ENCODE measurements at places on chromosomes 2 and 18. TPM values are rescaled to one million over a fixed set of nuclear protein-coding genes. Genes with fewer than 3 reads are reported as not detected.

DNA sequence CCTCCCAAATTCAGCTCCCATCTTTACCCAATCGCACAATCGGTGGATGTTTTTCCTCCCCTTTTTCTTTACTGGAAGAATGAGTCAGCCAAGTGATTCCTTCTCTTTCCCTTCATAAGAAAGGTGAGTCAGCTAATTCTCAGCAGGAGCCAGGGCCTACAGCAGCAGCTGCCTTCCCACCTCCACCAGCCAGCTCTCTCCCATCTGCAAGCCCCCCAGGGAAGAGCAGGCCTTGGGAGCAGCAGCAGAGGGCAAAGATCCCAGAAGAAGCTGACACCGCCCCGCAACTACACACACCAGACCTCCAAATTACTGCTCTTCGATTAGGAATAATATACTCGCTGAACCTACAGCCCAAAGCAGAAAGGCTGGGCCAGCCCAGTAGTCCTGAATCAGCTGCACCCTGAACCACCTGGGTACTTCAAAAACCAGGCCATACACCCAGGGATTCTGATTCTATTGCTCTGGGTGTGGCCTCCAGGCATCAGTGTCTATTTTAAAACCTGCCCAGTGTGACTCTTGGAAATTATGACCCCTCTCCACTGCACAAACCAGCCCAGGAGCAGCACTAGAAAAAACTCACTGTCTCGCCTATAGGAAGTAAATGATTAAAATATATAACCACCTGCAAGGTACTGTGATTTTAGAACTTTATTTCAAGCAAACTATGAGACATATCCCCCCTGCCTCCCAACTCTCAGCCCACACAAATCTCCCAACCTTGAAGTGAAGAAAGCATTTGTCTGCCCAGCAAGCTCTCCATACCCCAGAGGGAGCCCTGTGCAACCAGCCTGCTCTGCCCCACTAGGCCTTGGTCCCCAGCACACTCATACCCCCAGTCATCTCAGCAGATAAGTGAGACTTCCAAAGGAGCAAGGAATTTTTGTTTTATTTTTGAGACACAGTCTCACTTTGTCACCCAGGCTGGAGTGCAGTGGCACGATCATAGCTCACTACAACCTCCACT is 7.3 kb downstream of the SFXN5 start:
- DNase-seq, result peak; percentile 87

DNA sequence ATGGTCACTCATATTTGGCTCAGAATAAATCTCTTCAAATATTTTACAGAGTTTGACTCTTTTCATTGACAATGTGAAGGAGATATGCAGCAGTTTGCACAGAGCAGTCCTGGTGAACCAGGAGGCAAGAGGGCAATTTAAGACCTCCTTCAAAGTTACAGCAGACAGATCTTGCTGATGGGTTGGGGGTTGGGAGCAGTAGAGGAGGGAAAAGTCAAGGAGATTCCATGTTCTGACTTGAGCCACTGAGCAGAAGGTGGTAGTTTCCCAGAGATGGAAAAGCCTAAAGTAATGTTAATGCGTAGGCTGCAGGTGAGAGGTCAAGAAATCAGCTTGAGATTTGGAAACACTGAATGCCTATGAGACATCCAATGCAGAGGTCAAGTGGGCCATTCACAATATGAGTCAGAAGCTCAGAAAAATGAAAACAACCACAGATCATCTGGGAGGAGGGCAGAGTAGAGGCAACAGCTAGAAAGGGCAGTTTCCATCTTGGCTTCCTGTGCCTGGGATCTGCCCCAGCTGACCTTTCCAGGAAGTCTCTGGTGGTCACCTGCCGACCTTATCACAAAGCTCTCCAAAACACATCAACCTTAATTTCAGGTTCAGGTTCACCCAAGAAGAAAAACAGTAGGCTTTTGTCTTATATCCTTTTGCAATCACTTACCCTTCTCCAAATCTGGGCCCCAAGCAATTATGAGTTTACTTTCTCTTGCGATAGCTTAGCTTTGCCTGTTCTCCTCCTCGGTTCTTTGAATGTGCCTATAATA is 197.5 kb upstream of the ARL4C start:
- peak; percentile 86 for DNase-seq

- DNase-seq, result peak; percentile 70
Observed at GRCh38 chr2:223762853-223763252, 74.5 kb downstream of the AP1S3 start.

- no peak for DNase-seq
Observed at GRCh38 chr2:219167997-219168396, 1.8 kb downstream of the SLC23A3 start.

DNA sequence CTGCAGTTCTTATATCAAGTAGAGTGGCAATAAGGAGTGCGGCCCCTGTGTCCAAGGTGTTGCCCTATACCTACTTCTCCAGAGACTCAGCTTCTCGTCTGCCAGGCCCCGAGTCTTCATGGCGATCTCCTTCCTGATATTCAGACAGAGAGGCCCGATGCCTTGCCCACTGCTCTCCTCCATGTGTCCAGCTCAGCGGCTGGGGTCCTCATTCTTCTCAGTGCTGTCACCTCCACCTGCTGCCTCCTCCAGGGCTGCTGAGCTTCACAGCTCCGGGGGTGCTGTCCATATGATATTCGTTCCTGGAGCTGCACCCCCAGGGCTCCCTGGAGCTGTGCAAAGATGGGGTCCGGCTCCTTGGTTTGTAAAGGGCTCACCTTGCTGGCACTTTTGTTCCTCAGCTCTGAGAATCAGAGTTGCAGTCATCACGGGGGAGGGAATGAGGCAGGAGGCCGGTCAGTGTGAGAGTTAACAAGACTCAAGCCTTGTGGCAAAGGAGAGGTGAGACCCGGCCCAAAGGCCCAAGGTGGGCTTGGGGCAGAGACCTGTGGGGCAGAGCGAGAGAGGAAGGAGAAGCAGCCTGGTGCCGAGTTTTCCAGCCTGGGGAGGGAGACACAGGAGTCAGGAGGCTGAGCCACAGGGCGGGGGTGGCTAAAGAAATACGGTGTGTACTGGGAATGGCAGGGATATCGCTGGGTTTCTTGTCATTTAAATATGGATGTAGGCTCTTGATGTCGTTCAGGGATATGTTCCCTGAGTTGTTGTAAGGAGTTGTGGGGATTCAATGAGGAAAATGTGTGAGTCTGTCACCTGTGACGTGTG is 120.6 kb downstream of the CTIF start:
- no peak for DNase-seq

DNA sequence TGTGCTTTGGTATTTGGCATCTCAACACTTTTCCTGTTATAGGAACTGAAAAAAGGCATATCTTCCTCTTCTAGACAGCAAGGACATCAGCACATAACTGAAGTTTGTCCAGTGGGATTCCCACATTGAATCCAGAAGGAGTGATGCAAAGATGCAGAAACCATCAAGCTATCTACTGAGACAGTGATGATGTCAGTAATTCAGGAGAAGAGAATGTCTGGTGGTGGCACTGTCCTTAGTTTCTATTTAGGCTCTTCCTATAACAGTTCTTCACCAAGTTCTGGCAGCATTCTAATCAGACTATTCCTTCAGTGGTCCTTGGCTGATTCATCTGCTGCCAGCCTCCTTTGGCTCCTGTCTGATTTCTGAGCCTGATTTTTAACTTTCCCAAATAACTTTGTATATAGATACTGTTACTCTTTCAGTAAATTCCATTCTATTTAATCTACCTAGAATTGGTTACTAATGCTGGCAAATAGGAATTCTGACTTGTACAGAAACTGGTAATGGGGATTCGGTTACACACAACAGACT is 56.6 kb upstream of the AGPS start:
- DNase-seq, result peak; percentile 46

DNA sequence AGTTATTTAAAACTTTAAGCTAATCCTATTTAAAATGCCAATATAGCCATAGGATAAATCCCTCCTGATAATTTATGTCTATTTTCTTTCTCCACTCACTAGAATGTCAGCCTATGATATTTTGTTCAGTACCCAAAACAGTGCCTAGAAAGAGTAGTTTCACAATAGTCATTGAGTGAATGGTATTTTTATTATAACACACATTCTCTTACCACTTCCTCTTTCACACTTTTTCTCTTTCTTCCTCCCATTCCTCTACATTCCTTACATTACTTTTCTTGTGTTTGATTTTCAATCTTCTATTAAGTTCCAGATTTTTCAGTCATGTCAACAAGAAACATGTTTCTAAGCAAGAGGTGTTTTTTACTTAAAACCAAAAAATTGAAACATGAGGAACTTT is 327.6 kb upstream of the UBE2E3 start:
- DNase-seq, result no peak

DNA sequence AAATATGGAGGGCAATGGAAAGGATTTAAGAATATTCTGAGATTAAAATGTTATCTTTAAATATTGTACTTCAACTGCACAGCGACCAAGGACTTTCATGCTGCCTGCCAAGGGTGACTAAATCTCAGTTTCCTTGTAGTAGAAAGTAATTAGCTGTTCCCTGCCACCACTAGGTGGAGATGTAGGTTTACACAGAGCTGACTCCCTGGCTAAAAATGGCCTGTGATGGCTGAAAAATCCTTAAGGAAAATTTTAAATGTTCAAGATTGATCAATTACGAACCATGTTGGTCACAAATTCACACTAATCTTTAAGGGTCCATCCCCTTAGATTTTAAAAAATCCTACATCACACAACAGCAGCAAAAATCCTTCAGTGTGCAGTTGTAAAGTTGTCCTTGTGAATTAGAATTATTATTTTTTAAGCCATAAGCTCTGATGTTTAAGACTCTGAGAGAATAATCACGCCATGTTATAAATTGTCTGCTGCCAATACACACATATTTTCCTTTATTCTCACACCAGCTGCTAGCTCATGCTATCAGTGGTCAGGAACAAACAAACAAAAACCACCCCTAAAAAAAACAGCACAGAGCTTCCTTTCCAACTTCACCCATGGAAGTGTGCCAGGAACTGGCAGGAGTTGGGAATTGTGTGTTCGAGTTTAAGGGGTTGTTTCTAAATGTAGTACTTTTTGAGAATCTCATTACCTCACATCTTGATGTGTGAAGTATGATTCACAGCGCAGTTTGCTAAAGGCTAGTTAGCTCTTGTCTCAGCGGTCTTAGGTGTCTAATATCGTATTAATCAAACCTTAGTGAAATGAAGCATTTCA is 399.8 kb downstream of the TMEM182 start:
- peak; percentile 39 for DNase-seq

DNA sequence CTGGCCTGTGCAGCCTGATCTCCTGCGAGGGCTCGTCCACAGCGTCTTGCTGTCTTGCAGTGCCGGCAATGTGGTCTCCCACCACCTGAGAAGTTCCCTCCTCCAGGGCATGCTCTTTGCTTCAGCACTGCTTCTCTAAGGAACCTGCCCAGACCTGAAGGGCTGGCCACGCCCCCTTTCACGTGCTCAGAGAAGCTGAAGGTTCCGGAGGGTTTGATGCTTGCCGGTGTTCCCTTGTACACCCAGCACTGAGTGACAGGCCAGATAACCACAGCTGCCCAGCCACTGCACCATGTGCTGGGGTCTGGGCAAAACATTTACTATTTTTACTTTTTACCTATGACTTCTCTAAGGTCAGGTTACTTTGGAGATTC is 1.7 kb upstream of the POLR2D start:
- no peak for DNase-seq

- no peak for DNase-seq
Observed at GRCh38 chr2:3059141-3059925, 318.3 kb downstream of the EIPR1 start.

DNA sequence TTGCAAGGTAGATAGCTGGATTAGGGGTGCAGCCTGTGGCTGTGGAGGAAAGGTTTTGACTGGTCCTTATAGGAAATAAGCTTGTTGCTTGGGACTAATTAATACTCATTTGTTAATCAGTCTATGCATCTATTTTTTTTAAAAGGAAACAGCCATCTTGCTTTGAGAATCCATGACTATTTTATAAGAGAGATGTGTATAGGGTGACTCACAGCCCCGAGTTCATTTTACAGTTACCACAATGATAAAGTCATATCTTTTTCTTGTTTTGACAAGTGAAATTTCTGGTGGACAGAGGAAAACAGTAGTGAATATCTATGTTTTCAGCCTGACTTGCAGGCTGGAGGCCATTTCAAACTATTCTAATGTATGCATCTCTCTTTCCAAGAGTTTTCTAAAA is 193.5 kb upstream of the CCDC68 start:
- DNase-seq, result peak; percentile 69

- no peak for DNase-seq
Observed at GRCh38 chr18:9426753-9427152, 48.6 kb upstream of the RALBP1 start.

- no peak for DNase-seq
Observed at GRCh38 chr2:26746934-26747333, 17.1 kb upstream of the SLC35F6 start.

DNA sequence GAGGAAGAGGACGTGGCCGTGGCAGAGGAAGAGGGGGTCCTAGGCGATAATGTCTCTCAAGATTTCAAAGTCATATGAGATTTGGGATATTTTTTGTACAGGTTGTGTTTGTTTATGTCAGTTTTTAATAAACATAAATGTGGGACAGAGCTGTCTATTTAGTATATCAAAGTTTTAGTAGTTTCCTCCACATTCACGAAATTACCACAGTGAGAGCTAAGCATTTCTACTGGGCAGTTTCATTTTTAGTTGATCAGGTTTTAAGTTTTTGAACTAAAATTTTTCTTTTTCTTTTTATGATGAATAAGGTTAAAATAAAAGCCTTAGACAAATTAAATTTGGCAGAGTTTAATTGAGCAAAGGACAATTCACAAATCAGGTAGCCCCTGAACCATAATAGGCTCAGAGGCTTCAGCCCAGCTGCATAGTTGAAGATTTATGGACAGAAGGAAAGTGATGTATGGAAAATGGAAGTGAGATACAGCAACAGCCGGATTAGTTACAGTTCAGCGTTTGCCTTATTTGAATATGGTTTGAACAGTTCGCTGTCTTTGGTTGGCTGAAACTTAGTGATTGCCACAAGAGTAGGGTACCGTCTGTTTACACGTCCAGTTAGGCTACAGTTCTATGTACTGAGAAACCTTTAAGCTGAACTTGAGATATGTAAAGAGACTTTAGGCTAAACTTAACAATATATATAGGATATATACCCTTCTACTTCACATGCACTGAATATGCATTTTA is 17.1 kb downstream of the SNRPD1 start:
- DNase-seq, result no peak

DNA sequence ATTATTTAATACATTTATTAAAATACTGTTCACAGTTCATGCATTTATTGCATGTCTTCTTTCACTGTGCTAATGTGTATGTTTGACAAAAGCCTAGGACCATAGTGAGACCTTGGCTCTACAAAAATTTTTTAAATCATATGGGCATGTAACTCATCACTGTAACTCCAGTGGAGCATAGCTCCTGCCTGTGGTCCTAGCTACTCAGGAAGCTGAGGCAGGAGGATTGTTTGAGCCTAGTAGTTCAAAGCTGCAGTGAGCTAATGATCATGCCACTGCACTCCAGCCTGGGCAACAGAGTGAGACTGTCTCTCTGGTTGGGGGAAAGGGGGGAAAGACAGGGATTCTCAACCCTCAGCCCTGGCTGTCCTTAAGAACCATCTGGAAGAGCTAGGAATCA is 137.8 kb downstream of the PRKCE start:
- no peak for DNase-seq

The FASTKD1 gene
- total RNA-seq, result 37.3 TPM

The LYPD6 gene
- total RNA-seq, result 1.1 TPM

The CMPK2 gene
- total RNA-seq, result 38.6 TPM

The FEV gene
- total RNA-seq, result not detected

The TNFRSF11A gene
- total RNA-seq, result 0.75 TPM

The MYO7B gene
- total RNA-seq, result 0.77 TPM

Data from astrocyte (in vitro differentiated cells and primary cell).